Stimulated activated naive CD4-positive, alpha-beta T cell treated with Interleukin-2 at 50 U/mL for 16 hours (primary cell): ENCODE measurements at places on chromosomes 13 and 19.

DNA sequence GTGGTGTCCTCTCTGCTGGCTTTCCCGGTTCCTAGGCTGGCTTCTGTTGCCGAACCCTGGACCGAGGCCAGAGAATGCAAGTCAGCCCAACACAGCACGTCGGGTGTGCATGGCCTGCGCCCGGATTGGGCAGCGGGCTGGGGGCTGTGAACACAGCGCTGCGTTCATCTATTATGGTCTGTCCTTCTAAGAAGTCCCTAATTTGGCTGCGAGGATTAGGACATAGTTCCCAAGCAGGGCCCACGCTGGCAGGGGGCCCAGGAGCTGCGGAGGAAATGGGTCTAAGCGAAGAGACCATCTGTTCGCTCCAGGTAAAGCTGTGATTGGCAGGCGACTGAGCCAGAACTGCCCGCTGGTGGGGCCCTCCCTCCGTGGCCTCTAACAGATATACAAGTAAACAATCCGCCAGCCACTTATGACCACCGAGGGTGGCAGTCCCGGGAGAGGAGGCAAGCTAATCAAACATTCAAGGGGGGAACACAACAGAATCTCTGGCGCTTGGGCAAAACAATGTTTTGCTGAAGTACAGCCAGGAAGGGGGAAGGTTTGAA is 6.0 kb downstream of the SYCE2 start:
- DNase-seq = no peak

- no peak for DNase-seq
Measured at GRCh38 chr13:35698911-35699576, 222.6 kb upstream of the MAB21L1 start.

GRCh38 chr13:21176982-21177284 is 475 bp downstream of the MRPL57 start:
- DNase-seq = peak; percentile 50

- no peak for DNase-seq
Measured at GRCh38 chr13:97719736-97720135, 233.7 kb upstream of the IPO5 start.

- DNase-seq = no peak
Measured at GRCh38 chr19:4181053-4181508, 1.3 kb downstream of the SIRT6 start.

GRCh38 chr19:35484252-35485036 is 5.8 kb downstream of the KRTDAP start:
- no peak for DNase-seq

- peak; percentile 8 for DNase-seq
Measured at GRCh38 chr19:48258350-48258749, 2.6 kb upstream of the CARD8 start.

DNA sequence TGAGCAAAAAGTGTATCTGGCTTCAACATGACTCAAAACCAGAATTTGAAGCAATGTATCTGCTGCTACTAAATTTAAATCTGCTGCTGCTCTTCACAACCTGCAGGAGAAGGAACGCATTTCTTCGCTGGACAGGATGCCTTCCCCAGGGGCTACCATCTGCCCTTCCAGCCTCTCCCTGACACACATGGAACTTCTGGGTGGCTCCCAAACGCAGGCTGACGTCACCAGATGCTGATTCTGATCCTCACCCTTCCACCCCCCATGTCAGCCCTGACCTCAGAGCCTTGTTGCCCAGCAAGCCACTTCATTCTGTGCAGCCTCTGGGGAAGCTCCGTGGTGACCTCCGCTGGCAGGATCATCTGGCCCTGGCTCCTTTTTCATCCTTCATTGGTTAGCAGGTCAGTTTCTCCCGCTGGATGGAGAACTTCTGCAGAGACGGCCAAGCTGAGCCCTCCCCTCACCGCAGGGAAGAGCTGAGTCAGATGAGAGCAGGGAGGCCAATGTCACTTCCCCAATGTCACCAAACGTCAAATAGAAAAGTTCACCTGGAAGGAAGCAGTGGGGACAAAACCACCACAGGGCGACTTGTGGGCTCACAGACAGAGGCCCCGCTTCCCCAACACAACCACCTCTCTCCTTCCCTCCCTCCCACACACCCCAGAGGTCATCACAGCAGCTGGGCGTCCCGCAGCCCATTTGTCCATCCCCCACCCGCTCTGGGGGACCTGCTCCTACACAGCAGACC is 14.0 kb upstream of the RAB20 start:
- no peak for DNase-seq

DNA sequence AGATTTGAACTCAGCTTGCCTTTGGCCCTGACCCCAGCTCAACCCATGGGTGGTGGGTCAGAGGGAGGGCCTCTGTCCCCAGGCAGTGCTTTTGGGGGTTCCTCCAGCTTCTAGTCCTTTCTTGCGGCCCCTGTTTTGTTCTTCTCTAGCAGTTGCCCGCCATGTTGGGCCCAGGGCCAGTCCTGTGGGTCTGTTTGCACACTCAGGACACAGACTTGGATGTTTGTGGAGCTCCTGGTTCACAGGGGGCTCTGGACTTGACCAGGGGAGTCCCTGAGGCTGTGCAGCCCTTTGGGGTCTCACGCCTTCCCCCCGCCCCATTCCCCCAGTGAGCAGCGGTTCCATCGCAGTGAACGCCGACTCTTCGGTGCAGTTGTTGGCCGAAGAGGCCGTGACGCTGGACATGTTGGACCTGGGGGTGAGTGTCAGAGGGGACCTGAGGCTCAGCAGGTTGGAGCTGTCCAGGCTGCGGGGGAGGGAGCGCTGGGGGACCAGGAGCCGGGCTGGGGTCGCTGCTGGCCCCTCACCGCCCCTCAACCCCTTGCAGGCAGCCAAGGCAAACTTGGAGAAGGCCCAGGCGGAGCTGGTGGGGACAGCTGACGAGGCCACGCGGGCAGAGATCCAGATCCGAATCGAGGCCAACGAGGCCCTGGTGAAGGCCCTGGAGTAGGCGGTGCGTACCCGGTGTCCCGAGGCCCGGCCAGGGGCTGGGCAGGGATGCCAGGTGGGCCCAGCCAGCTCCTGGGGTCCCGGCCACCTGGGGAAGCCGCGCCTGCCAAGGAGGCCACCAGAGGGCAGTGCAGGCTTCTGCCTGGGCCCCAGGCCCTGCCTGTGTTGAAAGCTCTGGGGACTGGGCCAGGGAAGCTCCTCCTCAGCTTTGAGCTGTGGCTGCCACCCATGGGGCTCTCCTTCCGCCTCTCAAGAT is 2.5 kb downstream of the ATP5F1D start:
- peak; percentile 79 for DNase-seq

- DNase-seq = no peak
Measured at GRCh38 chr13:111926501-111927180, 140.3 kb upstream of the SOX1 start.

DNA sequence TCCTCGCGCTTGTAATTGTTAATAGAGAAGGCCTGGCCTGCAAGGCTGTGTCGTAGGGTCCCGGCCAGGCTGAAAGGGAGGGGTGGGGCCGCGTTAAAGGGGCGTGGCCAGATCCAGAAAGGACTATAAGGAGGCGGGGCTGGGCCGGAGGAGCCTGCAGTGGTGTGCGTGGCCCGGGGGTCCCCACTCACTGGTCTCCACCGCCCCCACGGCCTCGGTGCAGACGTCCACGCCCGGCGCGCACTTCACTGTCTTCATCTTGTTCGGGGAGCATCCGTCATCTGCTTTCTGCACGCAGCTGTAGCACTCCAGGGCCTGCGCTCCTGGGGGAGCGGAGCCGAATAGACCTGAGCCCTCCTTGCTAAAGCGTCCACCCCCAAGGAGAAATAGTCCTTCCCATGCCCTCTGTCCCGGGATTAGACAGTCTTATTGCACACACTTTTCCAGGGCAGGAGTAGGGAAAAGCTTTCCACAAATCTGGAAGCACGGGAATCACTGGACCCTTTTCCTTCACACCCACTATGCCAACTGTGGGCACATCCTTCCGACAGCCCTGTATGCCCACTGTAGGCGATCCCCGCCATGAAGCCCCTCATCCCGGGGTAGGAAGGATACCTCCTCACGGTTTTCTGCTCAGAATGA is 1.2 kb downstream of the LYPD3 start:
- DNase-seq = peak; percentile 78

- DNase-seq = no peak
Measured at GRCh38 chr19:2332341-2333026, 4.0 kb downstream of the SPPL2B start.

GRCh38 chr19:32246006-32246405 is 99.4 kb upstream of the ZNF507 start:
- DNase-seq = no peak
